ENCODE measurements at places on chromosomes 2 and 18.

GRCh38 chr2:122251566-122251965 lies 496.1 kb downstream of the TSN start:
- DNase-seq: no peak

DNA sequence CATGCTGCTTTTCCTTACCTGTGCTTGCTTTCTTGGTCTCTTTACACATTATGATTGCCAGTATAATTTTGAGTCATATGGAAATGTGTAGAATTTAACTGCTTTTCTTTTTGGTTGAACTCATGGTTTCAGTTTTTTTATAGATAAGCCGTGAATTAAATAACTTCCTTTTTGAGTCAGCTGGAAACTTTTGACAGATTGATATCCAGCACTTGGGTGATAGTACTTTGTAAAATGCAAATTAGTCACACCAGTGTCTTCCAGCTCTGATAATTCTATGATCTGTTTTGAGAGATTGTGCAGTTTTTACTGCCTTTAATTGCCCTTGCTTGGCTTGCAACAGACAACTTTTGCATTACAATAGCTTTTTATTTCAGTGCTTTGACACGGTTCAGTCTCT lies 86.4 kb downstream of the NCOA1 start:
- no peak for DNase-seq

DNA sequence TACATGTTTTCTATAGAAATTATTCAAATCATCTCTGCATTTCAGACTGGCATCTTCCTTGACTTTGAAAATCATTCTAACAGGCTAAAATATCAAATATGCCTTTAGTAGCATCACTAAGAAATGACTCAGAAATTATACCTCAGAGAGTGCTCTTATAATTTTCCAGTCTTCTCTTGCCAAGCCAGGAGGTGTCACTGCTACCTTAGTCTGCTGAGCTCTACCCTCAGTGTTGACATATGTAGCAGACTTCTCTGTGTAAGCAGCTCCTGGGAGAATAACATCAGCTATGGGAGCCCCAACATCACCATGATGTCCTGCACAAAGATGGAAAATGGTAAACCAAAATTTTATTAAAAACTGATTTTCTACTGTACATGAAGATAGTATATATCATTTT lies 31.6 kb downstream of the NDUFS1 start:
- no peak for DNase-seq

DNA sequence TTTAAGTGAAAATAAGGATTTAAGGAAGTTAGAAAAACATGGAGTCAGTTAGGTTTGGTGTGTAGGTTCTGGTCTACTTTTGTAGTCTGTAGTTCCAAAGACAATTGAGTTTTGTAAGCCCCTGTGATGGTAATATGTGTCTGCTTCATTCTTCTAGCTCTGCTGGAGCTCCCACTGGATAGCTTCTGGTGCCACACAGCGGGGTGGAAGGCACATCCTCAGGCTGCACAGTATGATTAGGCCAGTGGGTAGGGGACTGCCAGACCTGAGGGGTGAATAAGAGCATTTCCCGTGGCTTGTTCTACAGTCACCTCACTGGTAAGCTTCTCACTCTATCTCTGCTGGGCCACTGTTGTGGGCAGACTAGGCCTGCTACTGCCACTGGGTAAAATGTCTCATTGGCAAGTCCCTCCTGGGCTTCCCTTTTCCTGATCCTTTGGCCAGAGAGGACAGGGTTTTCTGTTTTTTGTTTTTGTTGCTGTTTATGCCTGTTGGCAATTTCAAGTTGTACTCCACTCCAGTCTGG lies 44.5 kb downstream of the TMEM131 start:
- no peak for DNase-seq

GRCh38 chr18:74831571-74832250 lies 234.0 kb downstream of the ZNF407 start:
- no peak for DNase-seq

DNA sequence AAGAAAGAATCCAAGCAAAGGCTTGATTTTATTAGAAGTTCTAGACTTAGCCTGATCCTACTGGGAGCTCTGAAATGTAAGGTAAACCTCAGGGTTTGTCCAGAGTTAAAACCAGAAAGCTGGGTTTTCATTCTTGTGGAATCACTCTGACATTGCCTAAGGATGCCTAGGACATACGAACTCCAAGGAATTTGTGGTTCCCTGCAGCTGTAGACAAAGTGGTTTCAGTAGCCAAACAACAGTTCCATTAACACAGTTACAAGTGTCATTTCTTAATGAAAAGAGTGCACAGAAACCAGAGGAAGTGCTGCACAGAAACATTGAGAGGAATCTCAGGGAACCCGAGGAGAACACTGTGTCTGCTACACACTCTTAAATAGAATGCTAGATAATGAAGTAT lies 221.4 kb upstream of the ST6GAL2 start:
- DNase-seq: no peak

DNA sequence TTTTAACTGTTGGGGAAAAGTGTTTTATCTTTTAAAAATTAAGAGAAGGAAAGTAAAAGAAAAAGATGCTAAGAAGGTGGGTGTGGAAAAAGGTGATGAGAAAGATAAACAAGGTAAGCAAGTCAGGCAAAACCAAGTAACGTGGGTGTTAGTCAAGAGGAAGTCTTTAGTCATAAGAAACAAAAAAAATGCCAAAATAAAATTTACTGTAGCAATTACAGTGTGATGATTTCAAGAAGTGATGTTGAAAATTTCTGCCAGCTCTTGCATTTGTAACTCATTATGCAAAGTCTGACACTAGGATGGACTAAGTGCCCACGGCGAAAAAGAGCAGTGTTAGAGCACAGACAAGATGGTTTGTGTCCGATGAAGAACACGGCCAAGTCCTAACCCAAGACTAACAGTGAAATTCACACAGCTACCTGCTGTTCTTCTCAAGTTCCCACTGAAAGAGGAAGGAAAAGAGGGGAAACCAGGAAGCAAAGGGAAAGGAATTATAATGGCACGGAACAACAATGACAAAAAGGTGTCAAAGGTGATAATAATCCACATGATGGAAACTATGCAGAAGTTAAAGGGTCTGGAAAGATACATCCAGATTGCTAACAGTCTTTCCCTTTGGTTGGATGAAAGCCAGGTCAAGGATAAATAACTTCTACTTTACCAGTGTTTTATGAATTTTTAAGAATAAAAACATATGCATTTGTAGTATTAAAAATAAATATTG lies 34.1 kb downstream of the NOL10 start:
- no peak for DNase-seq

- DNase-seq: no peak
These were observed 73.6 kb downstream of the CCDC141 start for GRCh38 chr2:178976351-178976750.

DNA sequence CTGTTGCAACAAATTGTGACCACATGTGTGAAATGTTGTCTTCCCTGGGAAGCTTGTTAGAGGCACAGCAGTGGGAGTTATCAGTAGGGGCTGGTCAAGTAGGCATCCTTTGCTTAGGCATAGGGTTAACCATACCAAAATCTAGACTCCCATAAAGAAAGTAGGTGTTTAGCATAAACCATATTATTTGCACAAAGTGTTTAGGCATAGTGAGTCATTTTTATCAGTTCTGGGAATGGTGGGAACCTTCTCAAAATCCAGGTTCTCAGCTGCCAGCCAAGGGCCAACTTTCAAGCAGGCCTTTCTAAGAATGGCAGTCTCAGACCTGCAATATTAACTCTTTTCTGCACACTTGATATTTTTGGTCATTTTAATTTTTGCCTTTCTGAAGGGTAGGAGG lies 88.5 kb downstream of the RAB3GAP1 start:
- no peak for DNase-seq

DNA sequence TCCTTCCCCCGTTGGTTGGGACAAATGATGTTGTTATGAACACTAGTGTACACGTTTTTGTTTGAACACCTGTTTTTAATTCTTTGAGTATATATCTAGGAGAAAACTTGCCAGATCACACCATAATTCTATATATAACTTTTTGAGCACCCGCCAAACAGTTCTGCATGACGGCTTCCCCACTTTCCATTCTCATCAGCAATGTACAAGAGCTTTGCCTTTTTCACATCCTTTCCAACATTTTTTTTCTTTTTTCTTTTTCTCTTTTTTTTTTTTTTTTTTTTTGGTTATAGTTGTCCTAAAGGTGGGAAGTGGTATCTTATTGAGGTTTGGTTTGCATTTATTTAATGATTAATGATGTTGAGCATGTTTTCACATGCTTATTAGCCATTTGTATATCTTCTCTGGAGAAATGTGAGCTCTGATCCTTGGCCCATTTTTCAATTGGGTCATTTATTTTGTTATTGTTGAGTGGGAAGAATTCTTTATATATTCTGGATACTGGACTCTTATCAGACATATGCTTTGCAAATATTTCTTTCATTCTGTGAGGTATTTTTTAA lies 86.9 kb upstream of the ZC3H15 start:
- no peak for DNase-seq

GRCh38 chr2:181780657-181781056 lies 100.3 kb upstream of the NEUROD1 start:
- DNase-seq: no peak

GRCh38 chr2:23386339-23387220 lies 1.6 kb downstream of the KLHL29 start:
- no peak for DNase-seq

DNA sequence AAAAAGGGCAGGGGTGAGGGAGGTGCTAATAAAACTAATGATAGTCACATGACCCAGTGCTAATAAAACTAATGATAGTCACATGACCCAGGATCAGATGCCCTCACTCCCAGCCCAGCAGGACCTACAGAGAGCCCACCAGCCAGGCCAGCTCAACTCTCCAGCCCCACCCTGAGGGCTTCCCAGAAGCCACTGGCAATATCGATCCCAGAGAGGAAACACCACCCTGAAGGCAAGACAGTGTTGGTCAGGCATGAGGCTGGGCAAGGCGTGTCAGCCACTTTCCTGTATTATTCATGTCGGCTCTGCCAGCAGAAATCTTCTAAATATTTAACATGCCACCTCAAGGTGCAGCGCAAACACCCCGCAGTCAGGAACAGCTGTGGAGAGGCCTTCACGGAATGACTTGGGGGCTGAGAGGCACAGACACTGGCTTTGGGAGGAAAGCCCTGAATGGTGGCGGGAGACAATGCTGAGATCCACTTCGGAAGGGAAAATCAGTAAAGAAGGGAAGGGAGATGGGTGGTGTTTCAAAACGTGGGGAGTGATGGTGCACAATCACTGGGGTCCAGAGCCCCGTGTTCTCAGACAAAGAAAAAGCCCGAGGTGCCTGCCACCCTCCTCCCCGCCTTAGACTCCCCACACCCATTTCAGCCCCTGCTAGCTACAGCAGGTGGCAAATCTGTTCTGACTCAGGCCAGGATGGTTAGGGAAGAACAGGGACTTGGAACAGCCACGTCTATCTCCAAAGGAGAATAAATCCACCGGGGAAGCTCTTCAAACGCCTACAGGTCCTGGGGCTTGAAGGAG lies 1.4 kb downstream of the REEP1 start:
- DNase-seq: no peak

- DNase-seq: no peak
These were observed 121.0 kb downstream of the ALPK2 start for GRCh38 chr18:58507880-58508279.

- no peak for DNase-seq
These were observed 1008.6 kb downstream of the TSN start for GRCh38 chr2:122764014-122764413.

- no peak for DNase-seq
These were observed 151.4 kb downstream of the CD8B2 start for GRCh38 chr2:106638580-106638979.

DNA sequence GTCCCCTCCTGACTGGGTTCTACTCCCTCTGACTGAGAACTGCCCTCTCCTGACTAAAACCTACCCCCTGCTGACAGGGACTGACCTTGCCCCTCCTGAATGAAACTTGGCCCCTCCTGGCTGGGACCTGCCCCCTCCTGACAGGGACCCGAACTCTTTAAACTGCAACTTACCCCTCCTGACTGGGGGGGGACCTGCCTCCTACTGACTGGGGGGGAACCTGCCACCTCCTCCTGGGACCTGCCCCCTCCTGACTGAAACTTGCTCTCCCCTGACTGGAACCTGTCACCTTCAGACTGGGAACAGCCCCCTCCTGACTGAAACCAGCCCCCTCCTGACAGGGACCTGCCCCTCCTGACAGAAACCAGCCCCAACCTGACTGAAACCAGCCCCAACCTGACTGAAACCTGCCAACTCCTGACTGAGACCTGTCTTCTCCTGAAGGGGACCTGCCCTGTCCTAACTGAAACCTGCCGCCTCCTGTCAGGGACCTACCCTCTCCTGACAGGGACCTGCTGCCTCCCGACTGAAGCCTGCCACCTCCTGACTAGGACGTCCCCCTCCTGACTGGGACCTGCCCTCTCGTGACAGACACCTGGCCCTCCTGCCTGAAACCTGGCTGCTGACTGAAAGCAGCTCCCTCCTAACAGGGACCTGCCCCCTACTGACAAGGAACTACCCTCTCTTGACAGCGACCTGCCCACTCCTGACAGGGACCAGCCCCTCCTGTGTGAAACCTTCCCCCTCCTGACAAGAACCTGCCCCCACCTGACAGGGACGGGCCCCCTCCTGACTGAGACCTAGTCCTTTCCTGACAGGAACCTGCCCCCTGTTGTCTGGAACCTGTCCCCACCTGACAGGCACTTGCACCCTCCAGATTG lies 87.1 kb downstream of the PXDN start:
- no peak for DNase-seq

DNA sequence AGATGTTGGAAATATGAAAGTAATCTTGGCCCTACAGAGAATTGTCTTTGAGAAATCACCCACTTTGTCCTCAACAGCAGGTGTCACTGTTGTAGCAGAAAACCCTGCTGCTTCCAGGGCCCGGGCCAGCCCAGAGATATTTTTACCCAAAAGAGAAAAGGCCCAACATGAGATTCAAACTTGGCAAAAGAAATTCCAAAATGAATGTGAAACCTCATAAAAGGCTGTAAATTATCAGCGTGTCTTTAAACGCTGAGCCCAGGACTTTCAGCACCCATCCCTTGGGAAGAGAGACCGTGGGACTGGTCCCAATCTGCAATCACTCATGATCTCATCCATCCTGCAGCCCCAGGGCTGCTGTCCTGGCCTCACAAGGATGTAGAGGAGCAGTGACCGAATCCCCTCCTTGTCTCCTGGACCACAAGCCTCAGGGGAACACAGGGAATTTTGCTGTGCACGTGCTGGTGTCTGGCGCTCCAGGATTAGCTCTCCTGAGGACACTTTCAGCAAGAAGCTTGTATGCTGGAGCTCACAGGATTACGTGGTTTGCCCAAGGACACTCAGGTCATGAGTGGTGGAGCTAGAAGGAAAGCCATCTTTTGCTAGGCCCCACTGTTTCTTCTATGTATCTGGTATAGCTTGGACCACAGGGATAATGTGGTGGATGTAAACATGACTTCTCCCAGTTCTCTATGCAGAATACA lies 202.1 kb downstream of the RNF144A start:
- DNase-seq: no peak

- DNase-seq: no peak
These were observed 65.9 kb downstream of the XDH start for GRCh38 chr2:31348618-31349017.

- DNase-seq: no peak
These were observed 375.5 kb upstream of the SLC8A1 start for GRCh38 chr2:40827392-40827791.

- DNase-seq: no peak
These were observed 28.4 kb upstream of the NEB start for GRCh38 chr2:151762694-151763093.

Measured in activated effector memory CD4-positive, alpha-beta T cell treated with Interleukin-2 at 50 U/mL for 16 hours (primary cell).